ENCODE measurements at places on chromosomes 6 and 20.

GRCh38 chr20:46740214-46740609 is 30.8 kb downstream of the SLC2A10 start:
- DNase-seq = no peak

- DNase-seq = no peak
Measured at GRCh38 chr20:46690219-46691106, 1.2 kb upstream of the TP53RK start.

GRCh38 chr20:17613328-17614175 is 43.7 kb downstream of the DSTN start:
- peak; percentile 11 for DNase-seq

DNA sequence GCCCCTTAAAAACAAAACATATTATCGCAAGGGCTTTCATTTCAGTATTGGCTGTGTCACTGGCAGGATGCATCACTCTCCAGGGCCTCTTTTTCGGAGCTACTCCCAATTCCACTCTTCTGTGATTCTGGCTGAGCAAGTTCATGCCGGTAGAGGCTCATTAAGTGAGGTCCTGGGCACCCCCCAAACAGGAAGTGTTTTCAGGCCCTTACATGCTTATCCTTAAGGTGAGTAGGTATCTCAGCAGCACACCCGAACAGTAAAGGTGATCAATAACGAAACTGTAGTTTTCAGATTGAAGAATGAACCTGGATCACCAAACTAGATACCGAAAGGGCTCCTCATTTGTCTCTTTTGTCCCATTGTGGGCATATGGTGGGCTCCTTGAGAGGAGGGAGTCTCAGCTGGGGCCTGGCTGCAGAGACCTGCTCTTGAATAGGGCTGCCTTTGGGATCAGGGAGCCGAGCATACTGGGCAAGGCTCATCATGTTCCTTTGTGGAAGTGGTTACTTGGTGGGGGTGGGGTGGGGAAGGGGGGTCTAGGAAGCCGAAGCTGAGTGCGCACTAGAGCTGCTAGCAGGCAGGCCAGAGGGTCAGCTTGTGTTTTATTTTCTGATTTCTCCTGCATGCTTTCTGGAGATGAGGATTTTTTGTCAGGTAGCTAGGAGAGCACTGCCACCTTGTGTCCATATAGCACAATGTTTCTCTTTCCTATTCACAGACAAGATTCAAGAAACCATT is 65.2 kb downstream of the CDS2 start:
- DNase-seq = peak; percentile 81

GRCh38 chr6:127576874-127577273 is at the start of gene C6orf58:
C6orf58 (plus strand) TSS chr6:127577174; CDS start chr6:127577186, 12 bp downstream.
- DNase-seq = no peak

- no peak for DNase-seq
Measured at GRCh38 chr6:157211603-157212455, 111.5 kb downstream of the TMEM242 start.

GRCh38 chr6:15375018-15375417 is 129.1 kb downstream of the JARID2 start:
- no peak for DNase-seq

DNA sequence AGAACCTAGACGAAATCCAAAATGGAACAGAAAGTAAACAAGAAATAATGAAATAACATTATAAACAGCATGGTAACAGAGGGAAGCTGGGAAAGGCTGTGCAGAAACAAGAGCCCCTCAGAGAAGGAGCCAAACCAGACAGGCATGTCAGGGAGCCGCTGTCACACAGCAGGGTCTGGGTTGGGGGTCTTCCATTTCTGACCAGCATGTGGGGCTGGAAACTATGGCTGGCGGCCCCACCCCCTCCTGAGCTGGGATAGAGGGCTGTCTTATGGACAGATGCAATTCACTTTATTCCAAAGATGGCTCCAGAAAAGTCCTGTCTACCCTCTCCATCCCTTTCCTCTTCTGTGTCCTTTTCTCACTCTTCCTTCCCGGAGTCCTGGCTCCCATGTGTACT is 27.3 kb downstream of the C6orf89 start:
- DNase-seq = no peak

DNA sequence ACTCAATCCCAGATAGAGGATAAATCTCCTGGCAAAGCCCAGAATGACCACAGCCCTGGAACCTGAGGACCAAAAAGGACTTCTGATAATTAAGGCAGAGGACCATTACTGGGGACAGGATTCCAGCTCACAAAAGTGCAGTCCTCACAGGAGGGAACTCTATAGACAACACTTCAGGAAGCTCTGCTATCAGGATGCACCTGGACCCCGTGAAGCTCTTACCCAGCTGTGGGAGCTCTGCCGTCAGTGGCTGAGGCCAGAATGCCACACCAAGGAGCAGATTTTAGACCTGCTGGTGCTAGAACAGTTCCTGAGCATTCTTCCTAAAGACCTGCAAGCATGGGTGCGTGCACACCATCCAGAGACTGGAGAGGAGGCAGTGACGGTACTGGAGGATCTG is 992 bp downstream of the ZSCAN16 start:
- DNase-seq = no peak

DNA sequence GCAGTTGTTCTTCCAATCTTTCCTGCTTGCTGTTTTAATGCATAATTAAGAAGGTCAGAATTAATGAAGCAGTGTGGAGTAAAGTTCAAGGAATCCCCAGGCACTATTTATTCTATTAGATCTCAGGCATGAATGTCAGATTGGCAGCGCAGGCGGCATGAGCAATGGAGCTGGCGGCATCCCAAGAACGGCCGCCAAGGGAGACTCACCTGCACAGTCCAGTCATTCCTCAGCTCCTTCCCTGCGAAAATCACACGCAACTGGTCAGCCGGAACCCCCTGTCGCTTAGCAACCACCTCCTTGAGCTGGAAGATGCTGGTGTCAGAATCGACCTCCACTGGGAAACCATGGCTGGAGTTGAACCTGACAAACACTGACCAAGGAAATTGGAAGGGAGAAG is 284.5 kb downstream of the PRKN start:
- DNase-seq = no peak

DNA sequence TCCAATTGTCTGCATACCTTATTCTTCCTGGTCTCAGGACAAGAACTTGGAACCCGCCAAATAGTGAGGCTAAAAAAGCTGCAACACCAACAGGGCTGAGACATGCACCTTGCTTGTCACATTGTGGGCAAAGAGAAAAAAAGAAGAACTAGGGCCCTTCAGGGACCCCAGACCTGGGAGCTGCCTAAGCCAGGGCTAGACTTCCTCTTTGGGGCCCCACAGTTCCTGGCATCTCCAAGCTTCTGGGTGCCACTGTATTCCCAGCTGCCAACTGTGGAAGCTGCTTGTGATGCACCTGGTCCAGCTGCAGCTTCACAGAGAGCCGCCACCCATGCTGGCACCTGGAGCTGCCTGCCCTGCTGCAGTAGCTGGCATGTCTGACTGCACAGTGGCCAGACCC is 370.6 kb downstream of the CD83 start:
- no peak for DNase-seq

DNA sequence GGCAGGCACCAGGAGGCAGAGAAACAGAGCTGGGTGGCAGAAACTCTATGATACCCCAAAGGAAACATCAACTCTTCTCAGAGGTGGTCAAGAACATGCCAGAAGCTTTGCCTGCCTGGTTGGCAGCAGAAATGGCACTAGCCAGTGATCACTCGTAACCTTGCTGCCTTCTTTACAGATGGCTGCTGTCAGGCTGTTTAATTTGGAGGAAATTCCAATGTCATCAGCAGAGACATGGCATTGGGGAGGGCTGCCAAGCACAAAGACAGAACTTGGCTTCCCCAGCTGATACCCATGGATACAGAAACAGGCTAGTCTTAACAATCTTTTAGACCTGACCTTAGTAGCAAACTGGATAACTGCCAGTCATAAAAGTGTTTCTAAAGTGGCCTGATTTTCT is 153.6 kb downstream of the GMPR start:
- DNase-seq = no peak

DNA sequence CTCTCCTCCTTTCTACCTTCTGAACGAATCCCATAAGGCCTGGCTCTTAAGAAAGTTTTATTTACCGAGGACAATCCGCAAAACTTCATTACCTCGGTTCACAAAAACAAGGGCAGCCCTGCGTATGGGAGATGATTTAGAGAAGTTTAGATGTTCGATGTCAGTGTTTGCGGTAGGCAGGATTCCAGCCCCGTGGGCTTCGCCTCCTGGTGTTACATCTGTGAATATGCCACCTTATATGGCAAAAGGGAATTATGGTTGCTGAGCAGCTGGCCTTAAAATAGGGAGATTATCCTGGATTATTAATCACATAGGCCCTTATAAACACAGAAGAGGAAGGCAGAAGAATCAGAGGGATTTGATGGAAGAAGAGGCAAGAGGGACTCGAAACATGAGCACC is 21.1 kb downstream of the BMP6 start:
- no peak for DNase-seq

Data from GM10248 (cell line).